COLO829 (cell line): ENCODE measurements at places on chromosomes 6 and 20.

- no peak for DNase-seq
Measured at GRCh38 chr20:62787866-62788265, 8.4 kb upstream of the MRGBP start.

GRCh38 chr20:10119336-10119735, 84.5 kb downstream of the ANKEF1 start:
- no peak for DNase-seq

GRCh38 chr6:74573613-74574012, 632.2 kb downstream of the COL12A1 start:
- DNase-seq: no peak

GRCh38 chr6:80029470-80029869, 25.0 kb downstream of the TTK start:
- DNase-seq: no peak

GRCh38 chr20:1169224-1169623, 15.6 kb downstream of the TMEM74B start:
- DNase-seq: no peak

- DNase-seq: no peak
Measured at GRCh38 chr6:151747896-151748295, 59.6 kb upstream of the ESR1 start.

DNA sequence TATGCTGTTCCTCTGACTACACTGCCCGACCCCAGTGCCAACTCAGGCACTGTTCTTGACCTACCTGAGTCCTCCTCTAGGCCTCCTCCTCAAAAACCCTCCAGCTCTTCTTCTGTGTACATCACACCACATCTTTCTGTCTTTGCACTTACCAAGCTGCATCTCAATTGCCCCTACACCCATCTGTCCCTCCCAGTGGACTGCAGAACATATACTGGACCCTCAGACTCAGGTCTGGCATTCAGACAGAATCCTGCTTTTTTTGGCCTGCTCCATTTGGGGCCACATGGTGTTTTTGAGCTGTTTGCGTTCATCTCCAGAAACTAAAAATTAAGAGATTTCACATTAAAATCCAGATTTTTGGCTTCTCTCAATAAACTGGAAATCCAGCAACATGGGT, 23.2 kb upstream of the YWHAB start:
- no peak for DNase-seq

DNA sequence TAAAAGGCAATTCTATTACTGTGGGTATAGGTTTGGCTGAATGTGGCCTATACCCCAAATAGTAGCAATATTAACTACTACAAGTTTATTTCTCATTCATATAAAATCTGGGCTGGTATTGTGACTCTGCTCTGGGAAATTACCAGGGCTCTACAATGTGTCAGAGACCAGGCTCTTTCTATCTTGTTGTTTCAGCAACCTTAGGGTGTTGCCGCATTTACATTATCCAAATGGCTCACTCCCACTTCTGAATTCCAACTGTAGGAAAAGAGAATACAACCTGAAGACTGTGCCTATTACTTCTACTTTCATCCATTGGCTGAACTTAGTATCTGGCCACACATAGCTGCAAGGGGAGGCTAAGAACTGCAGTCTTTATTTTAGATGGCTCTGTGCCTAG, 106.7 kb upstream of the CENPW start:
- no peak for DNase-seq

- no peak for DNase-seq
Measured at GRCh38 chr6:71321314-71321713, 32.7 kb downstream of the OGFRL1 start.

GRCh38 chr6:106512048-106512967, 117.0 kb downstream of the RTN4IP1 start:
- no peak for DNase-seq
